ENCODE measurements at places on chromosomes 4 and X.

- peak; percentile 26 for DNase-seq
Measured at GRCh38 chr4:112127048-112127637, 18.1 kb upstream of the FAM241A start.

- DNase-seq, result no peak
Measured at GRCh38 chr4:7737752-7738457, 201.8 kb downstream of the AFAP1 start.

- no peak for DNase-seq
Measured at GRCh38 chr4:65521666-65522065, 148.6 kb downstream of the EPHA5 start.

DNA sequence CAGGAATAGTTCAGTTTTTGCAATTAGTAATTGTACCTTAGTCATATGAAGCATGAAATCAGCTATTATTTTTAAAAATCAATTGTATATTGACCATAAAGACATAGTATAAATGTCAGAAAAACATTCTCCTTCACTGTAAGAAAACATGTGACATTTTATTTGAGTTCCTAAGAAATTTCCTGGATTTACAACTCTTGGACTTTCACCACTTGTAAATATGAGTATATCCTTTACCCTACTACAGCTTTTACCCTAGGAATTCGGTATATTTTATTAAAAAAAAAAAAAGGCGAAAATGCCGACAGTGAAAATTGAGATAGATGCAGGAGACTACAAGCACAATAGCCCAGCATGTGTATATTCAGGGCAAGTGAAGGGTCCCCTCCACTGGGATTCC, 14.9 kb downstream of the ADH1A start:
- DNase-seq, result no peak

GRCh38 chrX:18900401-18900976, 83.4 kb downstream of the PHKA2 start:
- DNase-seq, result no peak

DNA sequence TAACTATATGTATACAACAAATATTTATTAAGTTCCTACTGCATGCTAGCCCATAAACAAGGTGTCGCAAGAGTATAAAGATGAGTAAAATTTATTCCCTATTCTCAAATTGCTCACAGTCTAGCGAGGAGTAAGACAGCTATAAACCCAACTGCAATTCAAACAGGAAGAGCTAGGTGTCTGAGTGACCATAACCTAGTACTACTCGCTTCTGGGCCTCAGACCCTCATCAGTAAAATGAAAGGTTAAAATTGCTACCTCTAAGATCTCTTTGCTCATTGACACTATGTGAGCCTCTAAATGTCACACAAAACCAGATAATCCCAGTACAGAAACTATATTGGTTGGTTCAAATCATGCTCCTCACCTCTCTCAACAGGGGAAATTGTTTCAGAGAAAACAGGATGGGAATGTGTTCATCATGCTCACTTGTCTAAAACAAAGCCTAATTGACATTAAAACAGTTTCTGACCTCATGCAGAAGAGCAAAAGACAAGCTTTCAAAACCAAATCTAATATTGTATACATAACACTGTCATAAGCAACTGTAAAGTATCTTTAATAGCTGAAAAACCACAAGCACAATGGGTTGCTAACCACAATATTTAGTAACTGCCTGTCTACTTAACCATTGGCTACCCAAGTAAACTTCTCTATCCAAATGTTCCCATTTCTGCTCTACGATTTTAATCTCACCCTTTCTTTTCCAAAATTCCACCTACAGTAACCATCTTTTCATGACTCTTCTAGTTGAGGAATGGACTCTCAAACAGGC, 264.6 kb upstream of the FMR1 start:
- DNase-seq, result no peak

- peak; percentile 25 for DNase-seq
Measured at GRCh38 chrX:72079607-72080006, 52.1 kb downstream of the RTL5 start.

- peak; percentile 27 for DNase-seq
Measured at GRCh38 chrX:102976286-102976685, 39.2 kb downstream of the RAB40AL start.

GRCh38 chr4:80587871-80588385, 252.4 kb downstream of the CFAP299 start:
- DNase-seq, result no peak

DNA sequence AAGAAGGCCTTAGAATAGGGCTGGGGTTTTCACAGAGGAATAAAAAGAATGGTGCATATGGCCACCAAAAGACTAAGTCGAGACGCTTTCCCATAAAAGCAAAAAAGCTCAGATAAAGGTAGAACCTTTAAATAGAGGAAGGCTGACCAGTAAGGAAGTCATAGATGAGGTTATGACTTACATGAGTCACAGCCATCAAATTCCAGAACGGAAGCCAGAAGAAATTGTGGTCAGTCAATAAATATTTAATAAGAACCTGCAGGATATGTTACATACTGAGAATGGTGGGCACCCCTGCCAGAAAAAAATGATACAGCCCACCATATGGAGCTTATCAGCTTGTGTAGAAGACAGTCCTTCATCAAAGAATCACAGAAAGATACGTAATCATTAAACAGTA, 120.1 kb downstream of the MANBA start:
- DNase-seq, result peak; percentile 52
